ENCODE measurements at places on chromosomes 12 and 14.

- no peaks in the 10 kb centered on the region for H3K36me3 ChIP-seq
- DNase-seq: no peak
- H3K4me1 ChIP-seq: no peaks in the 10 kb centered on the region
- no peak overlapping the region for H3K4me3 ChIP-seq
- H3K27me3 ChIP-seq: no peaks in the 10 kb centered on the region
These were observed 23.8 kb upstream of the MBIP start for GRCh38 chr14:36344211-36344610.

GRCh38 chr12:65123435-65124063 lies 2.4 kb upstream of the WIF1 start:
- H3K36me3 ChIP-seq: no peaks in the 10 kb centered on the region
- no peak for DNase-seq
- H3K27me3 ChIP-seq: peaks cover 8% of the 10 kb centered on the region
- H3K4me1 ChIP-seq: peaks cover 9% of the 10 kb centered on the region

DNA sequence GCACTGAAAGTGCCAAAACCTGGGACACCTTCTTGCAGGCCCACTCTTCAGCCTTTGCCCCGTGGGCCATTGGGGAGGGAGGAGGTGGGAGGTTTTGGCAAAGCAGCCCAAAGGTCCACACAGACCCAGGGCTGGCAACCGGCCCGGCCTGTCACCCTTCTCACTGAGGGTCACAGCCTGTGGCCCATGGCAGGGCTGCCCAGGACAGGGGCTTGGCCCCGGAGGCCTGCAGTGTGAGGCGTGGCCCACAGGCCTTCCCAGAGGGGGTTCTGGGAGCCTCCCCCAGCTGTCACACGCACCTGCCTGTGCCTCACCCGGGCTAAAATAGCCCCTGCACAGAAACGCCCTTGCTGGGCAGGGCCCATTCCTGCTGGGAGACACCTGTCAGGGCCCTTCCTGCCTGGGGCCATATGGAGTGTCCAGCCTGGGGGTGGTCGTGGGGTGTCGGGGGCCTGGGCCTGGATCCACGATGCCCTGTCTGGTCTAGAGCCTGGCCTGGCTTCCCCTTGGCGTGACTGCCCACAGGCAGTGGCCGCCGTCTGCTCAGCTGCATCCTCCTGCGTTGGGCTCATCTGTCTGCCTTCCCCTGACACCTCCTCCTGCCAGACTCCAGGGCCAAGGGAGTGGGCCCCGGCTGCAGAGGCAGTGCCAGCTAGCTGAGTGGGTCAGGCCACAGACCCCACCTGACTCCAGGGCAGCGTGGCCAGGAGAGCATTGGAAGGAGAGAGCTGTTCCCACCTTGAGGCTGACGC lies 19.2 kb downstream of the PACS2 start:
- no peak overlapping the region for H3K4me3 ChIP-seq
- H3K27ac ChIP-seq: no peak overlapping the region
- H3K27me3 ChIP-seq: no peaks in the 10 kb centered on the region
- DNase-seq: no peak
- no peaks in the 10 kb centered on the region for H3K36me3 ChIP-seq
- peaks cover 33% of the 10 kb centered on the region for H3K4me1 ChIP-seq

- H3K27ac ChIP-seq: no peak overlapping the region
- H3K36me3 ChIP-seq: no peaks in the 10 kb centered on the region
- H3K27me3 ChIP-seq: no peaks in the 10 kb centered on the region
- DNase-seq: no peak
- H3K4me3 ChIP-seq: no peak overlapping the region
These were observed 310.9 kb upstream of the DIO3 start for GRCh38 chr14:101250336-101250947.

GRCh38 chr12:4178424-4179170 lies 95.0 kb upstream of the CCND2 start:
- no peak for DNase-seq
- no peaks in the 10 kb centered on the region for H3K27me3 ChIP-seq
- no peak overlapping the region for H3K27ac ChIP-seq
- H3K4me1 ChIP-seq: no peaks in the 10 kb centered on the region
- H3K36me3 ChIP-seq: no peaks in the 10 kb centered on the region

GRCh38 chr12:22627371-22627770 lies 2.4 kb downstream of the ETNK1 start:
- no peaks in the 10 kb centered on the region for H3K36me3 ChIP-seq
- peak overlapping the region; percentile 99 for H3K27ac ChIP-seq
- DNase-seq: no peak
- peak overlapping the region; percentile 84 for H3K4me3 ChIP-seq
- no peaks in the 10 kb centered on the region for H3K27me3 ChIP-seq

Data from sigmoid colon (tissue), 7 donors.